ENCODE measurements at places on chromosomes 5 and 9. TPM values are rescaled to one million over a fixed set of nuclear protein-coding genes. Genes with fewer than 3 reads are reported as not detected.
A peak's percentile ranks its signal among the peaks of the same experiment; 100 is the strongest.

NIM1K gene
- 0.88 TPM for total RNA-seq

TRPM6 gene
- total RNA-seq = not detected

DNA sequence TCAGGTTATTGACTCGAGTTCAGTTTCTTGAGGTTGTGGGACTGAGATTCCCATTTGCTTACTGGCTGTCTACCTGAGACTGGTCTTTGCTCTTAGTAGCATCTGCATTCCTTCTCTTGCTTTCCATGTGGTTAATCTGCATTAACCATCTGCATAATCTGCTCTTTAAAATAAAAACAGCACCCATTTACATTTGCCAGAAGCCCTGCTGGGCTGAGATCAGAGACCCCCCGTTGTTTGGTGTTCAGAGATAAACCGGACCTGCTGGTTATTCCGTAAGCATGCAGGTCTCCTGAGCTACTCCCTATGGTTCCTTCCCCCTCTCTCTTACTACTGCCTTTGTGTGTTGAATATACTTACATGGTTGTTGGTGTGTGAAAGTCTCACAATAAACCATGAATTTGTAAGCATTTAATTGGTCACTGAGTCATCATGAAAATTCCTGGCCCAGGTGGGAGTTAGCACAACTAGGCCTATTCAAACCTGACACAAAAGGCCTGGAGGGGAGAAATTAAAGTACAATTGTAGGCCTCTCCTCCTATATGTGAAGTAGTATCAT, 396.7 kb downstream of the MRPS30 start:
- DNase-seq = no peak

- DNase-seq = peak; percentile 99
Measured at GRCh38 chr9:110748251-110748893, 79.8 kb downstream of the MUSK start.

F2R gene
- 130 TPM for total RNA-seq

CAVIN4 gene
- 0.48 TPM for total RNA-seq

DNA sequence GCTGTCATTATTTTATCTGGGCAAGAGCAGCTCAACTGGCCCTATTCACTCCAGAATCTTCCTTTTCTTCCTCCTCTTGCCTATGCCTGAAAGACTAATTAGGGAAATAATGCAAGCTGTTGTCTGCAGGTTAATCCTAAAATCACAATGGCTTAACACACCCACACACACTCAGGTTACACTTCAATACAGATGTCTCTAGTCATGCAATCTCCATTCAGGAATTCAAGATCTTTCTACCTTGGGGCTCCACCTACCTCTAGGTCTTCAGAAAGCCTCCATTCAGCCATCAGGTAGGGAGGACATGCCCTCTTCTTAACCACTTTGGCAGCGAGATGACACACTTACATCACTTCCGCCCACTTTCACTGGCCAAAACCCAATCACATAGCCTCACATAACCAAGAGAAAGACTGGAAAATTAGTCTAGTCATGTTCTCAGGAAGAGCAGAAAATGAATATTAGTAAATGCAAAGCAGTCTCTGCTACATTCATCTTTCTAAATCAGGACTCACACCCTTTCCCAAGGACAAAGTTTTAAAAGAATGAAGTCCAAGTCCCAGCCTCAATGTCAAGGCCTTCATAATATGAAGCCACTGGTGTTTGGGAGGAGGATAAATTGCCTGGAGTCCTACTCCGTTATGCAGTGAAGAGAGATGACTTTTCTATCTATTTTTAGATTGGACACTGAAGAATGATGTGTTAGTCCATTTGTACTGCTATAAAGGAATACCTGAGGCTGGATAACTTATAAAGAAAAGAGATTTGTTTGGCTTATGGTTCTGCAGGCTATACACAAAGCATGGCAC, 428.1 kb downstream of the EFNA5 start:
- DNase-seq = no peak

ARID3C gene
- total RNA-seq = not detected

LECT2 gene
- not detected for total RNA-seq

GRCh38 chr9:110947491-110948044, 90.7 kb downstream of the LPAR1 start:
- no peak for DNase-seq

DNA sequence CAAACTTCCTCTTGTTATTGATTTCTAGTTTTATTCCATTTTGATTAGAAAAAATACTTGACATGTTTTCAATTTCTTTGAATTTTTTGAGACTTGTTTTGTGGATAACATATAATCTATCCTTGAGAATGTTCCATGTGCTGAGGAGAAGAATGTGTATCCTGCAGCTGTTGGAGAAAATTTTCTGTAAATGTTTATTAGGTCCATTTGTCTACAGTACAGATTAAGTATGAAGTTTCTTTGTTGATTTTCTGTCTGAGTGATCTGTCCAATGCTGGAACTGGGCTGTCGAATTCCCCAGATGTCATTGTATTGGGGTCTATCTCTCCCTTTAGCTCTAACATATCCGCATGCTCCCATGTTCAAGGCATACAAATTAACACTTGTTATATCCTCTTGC, 251.2 kb downstream of the CSNK1G3 start:
- DNase-seq = no peak

CCL27 gene
- total RNA-seq = not detected

- no peak for DNase-seq
Measured at GRCh38 chr5:133421806-133422205, 190.5 kb downstream of the FSTL4 start.

PRLR gene
- 0.10 TPM for total RNA-seq

TTC23L gene
- total RNA-seq = 0.20 TPM

ZNF354C gene
- 2.5 TPM for total RNA-seq

- peak; percentile 12 for DNase-seq
Measured at GRCh38 chr5:162160401-162160800, 92.8 kb downstream of the GABRG2 start.

NADK2 gene
- total RNA-seq = 34.2 TPM

- DNase-seq = no peak
Measured at GRCh38 chr5:3837506-3837905, 241.9 kb downstream of the IRX1 start.

PCDHGC4 gene
- total RNA-seq = 0.78 TPM

NR4A3 gene
- 0.10 TPM for total RNA-seq

DNA sequence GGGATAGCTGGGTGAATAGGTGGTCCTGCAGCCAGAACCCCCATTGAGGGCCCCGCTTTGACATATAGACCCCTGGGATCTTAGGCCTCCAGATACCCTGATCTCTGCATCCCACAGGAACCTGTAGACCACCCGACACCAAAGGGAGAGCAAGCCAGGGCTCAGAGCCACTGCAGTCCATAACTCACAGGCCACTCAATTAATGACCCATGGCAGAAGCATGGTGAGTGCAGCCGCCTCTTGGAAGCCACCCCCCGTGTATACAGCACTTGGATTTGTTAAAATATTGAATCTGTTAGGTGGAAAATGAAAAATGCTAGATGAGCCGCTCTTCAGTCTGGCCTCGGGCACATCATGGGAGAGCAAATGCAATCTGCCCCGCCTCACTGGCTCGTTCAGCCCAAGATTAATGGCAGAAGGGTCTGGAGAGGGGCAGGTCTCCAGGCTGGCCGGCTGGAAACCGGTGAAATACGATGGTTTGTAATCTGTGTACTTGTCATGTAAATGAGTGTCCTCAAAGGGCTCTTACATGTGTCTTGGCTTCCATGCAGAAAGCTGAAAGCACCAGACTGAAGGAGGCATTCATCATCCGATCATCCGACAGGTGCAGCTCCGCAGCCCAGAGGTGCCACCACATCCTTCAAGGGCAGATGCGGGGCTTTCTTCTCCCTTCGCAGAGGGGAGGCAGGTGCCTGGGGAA, 111.3 kb downstream of the OLFM1 start:
- DNase-seq = no peak

DNA sequence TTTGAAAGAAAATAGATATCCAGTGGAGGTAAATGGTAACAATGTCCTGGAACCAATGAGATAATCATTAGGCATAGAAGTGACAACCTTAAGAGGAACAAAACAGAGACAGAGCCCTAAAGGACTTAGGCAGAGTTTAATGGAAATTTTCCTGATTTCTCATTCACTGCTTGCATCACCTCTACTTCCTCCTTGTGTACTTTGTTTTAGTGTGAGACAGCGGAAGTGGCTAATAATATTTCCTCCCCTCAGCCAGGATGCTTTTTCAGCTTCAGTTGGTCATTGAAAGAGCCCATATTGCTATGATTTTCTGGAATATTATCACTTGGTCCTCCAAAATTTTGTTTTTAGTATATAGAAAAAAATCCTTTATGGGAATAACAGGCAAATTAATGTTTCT, 153.4 kb upstream of the MPDZ start:
- peak; percentile 3 for DNase-seq

- DNase-seq = peak; percentile 97
Measured at GRCh38 chr9:115373000-115373709, 255.2 kb upstream of the TNC start.

DNA sequence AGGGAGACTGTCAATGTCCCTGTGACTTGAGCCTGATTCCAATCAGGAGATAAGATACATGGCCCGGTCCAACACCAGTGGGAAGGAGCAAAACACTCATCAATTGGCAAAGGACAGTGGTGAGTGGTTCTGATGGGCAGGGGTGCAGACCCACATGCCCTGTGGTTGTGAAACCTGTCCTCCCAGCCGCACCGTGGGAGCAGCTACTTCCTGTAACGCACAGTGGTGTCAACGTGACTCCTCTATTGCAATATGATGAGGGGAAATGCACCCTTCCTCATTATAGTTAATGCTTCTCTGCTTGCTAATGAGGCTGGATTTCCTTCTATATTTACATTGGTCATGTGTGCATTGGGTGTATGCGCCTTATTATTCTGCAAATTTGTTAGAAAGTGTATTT, 223.0 kb downstream of the IRX1 start:
- no peak for DNase-seq

FOXD4L3 gene
- total RNA-seq = not detected

ZNF883 gene
- total RNA-seq = 1.8 TPM

FOXD4 gene
- not detected for total RNA-seq

- DNase-seq = no peak
Measured at GRCh38 chr5:68335075-68335474, 119.5 kb downstream of the PIK3R1 start.

DNA sequence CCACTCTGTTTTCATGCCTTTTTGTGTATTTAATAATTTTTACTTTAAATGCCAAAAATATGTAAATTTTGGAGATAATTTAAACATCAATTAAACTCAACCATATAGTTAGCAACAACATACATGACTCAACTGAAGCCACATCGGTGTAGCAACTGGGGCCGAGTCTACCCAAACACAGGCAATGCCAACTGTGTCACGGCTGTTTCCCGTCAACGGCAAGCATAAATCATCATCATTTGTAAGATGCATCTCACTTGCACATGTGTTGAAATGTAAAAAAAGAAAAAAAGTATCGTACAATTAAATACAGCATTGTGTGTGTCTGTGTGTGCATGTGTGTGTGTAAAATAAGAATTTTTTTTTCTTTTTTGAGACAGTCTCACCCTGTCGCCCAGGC, 160.1 kb upstream of the TAS2R1 start:
- DNase-seq = no peak

ARHGEF39 gene
- 7.6 TPM for total RNA-seq

- no peak for DNase-seq
Measured at GRCh38 chr5:42581845-42582244, 158.6 kb downstream of the GHR start.

DNA sequence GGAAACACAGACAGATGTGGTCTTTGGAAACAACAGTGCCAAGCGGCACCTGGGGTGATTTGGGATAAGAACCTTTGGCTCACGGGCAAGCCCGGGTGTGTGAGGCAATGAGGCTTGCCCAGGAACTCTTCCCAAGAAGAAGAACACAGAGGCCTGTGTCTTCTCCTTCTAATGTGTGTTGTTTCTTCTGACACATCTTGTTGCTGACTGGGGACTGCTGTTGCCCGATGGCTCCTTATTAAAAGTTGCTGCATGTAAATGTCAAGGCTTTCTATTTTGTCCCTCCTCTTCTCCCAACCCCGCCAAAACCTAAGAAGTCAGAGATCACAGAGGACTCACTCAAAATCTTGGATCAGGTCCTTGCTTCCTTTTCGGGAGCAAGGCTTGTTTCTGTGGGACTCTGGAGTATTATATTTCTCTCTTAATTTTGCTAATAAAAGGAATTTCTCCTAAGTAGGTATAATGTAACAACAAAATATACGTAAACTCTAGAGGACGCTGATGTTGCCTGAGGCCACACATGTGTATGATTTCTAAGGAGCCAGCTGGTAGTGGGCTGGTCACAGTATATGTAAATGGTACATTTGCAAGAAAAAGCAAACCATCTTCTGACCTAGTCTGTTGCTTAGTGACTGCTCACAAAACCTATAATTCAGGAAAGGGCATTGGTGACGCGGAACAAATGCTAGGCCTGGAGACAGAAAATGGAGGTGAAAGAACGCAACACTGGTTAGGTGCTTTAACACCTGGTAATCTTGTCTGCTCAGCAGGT, 232.5 kb downstream of the GADD45G start:
- no peak for DNase-seq

NSG2 gene
- total RNA-seq = not detected

DNA sequence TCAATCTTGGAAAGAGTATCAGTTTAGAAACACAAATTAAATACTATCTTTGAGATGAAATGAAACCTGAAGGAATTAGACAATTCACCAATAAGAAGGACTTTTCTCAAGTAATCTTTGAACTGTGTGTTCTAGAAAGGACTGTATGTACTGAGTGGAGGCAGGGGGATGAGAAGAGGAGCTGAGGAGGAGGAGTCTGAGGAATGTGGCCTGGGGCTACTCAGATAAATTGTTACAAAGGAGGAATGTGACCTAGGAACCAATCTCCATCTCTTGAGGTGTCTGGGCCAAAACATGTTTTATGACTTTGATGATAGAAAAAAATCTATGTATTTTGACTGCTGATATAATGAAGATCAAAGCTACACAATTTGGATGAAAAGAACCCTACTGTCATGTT, 124.3 kb upstream of the ANKRD55 start:
- DNase-seq = peak; percentile 35

- DNase-seq = no peak
Measured at GRCh38 chr5:110414360-110414759, 312.1 kb downstream of the TMEM232 start.

- DNase-seq = no peak
Measured at GRCh38 chr9:133910855-133911514, 81.1 kb downstream of the VAV2 start.

GRCh38 chr5:137594717-137595116, 95.6 kb upstream of the SPOCK1 start:
- no peak for DNase-seq
